Adrenal gland (tissue), 19 donors: ENCODE measurements at places on chromosomes 16 and 17.
A peak's percentile ranks its signal among the peaks of the same experiment; 100 is the strongest.

DNA sequence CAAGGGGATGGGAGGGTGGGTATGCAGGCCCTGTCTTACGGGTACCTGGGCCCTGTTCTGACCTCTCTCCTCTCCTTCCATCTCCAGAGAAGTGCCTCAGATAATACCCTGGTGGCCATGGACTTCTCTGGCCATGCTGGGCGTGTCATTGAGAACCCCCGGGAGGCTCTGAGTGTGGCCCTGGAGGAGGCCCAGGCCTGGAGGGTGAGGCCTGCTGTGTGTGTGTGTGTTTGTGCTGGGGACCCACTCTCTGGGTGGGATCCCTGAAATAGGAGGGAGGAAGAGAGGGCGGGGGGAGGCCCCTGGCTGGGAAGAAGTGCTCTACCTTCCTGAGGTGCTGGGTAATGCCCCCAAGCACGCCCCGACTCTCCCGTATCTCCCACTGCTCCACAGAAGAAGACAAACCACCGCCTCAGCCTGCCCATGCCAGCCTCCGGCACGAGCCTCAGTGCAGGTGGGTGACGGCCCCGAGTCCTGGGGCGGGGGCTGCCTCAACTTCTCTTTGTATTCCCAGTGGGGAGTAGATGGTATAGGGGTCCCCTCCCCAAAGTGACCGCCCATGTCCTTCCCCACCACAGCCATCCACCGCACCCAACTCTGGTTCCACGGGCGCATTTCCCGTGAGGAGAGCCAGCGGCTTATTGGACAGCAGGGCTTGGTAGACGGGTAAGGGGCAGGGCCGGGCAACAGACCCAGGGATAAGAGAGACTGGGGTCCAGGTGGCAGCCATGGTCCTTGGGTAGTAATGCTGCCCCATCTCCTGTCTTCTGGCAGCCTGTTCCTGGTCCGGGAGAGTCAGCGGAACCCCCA lies 7.8 kb downstream of the GRB7 start:
- DNase-seq = no peak

GRCh38 chr17:74369221-74369620 lies 1.9 kb downstream of the GPR142 start:
- no peak for DNase-seq

DNA sequence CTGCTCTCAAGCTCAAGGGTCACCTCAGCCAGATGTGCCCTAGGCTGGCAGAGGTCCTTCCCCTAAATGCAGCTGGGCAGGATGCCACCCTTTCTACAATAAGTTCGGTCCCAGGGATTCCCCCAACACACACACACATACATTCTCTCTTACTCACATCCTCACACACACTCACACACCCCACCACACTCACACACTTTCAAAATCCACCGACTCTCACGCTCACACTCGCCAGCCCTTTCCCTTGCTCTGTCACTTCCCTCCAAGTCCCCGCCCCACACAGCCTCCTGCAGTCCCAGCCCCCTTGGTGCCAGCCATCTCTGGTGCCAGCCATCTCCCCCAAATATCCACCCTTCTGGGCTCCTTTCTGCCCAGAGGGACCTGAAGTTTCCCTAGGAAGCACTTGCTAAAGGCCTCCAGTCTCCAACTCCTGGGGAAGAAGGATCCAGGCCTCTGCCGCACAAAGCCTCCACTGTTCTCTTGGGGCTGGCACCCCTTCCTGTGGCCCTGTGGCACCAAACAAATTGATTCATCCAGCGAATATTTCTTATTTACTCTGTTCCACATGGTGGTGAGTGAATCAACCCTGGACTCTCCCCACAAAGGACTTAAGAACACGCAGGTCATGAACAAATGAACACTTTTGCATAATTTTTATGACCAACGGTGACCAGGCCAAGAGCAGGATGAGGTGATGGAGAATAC lies 3.8 kb upstream of the USP36 start:
- no peak for DNase-seq

DNA sequence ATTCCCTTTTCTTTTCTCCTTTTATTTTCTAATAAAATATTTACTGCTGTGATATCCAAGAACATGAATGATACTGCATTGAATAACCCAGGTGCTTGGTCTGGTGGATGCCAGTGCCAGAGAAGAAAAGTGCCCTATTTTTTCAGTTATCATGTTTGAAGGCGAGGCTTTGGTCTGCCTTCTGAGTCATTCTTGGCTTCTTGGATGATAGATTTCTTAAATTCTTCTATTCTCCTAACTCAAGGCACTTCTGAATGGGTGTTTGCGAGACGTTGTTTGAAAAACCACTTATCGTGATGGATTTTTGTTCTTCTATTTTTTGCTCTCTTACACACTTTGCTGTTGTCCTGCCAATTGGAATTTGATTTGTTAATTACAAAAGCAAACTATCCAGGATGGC lies 66.7 kb downstream of the FTO start:
- DNase-seq = no peak

DNA sequence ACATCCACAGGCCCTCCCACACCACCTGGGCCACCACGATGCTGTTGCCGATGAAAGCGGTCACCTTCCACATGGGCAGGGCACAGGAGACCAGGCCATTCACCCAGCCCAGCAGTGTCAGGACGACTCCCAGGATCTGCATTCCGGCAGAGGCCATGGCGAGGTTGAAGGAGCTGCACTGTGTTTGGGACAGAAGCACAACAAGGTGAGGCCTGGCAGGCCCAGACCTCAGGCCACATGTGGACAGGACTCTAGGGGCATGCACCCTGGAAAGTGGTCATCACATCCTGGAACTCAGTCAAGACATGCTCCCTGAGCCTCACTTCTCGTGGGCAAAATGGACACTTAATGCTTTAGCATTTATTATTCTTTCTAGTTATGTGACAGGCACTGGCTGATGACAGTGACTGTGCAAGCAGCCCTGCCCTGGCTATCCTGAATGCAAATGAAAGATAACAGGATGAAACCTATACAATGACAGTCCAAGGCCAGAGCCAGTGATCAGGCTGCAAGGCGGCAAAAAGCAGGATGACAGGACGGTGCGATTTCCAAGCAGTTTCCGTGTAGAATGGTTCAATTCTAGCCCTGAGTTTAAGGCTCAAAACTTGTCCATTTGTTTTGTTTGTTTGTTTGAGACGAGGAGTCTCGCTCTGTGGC lies 2.0 kb downstream of the CLDN6 start:
- DNase-seq = no peak

DNA sequence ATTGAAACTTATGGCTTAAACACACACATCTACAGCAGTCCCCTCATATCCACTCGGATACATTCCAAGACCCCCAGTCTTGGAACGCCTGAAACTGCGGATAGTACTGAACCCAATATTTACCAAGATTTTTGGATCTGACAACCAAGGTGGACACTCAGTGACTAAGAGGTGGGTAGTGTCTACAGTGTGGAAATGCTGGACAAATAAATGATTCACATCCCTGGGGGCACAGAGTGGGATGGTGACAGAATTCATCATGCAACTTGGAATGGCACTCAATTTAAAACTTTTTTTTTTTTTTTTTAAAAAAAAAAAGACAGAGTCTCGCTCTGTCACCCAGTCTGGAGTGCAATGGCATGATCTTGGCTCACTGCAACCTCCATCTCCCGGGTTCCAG lies 54.2 kb upstream of the TRAP1 start:
- DNase-seq = no peak

DNA sequence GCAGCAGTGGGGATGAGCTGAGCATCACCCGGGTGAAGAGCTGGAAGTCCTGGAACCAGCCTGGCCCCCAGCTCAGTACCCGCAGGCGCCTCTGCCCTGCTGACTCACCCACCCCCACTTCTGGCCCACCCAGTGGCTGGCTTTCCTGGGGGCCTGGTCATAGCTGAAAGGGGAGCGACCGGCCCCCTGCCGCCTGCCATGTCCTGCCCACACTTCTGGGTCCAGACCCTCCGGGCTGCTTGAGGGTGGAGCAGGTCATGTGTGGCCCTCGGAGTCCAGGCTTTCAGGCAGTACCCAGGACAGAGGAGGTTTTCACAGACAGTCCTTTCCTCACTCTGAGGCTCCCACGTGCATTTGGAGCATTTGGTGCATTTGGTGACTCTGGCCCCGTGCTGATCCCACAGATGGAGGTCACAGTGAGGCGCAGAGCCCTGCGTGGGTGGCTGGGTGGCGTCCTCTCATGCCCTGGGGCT lies 7.1 kb upstream of the PIEZO1 start:
- no peak for DNase-seq

DNA sequence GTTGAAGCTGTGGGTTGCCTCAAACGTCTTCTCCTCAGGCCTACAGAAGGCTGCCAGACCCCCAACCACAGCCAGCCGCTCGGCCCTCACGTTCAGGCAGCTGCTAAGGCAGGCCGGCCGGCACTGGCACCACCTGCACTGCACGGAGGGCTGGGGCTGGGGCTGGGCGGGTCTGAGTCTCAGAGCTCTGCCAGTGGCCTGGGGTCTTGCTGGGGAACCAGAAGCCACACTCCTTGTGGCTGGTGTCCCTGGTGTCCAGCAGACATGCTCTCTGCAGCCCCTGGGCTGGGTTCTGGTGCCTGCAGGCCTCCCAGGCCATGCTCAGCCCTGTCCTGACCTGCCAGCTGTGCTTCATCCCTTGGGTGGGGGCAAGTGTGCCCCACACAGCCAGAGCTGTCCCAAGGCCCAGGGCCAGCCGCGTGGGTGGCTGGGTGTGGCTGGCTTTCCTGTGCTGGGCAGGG lies 42.0 kb downstream of the BAHCC1 start:
- DNase-seq = no peak

DNA sequence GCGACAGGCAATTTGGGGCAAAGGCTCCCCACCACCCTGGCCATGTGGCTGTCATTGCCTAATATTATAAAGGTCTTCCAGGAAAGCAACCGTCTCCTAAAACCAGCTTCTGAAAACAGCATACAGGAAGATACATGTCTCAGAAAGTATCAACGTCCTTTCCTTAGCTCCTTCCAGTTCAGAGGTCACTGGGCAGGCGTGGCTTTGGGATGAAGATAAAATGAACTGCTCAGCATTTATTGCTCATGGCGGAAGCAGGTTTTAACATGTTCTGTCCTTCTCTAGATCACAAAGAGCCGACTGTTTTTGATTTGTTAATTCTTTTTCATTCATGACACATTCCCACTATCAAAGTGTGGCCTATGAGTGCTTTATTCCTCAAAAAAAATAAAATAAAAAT lies 8.0 kb downstream of the CFAP20 start:
- DNase-seq = peak; percentile 62
